Stimulated activated CD4-positive, alpha-beta T cell treated with anti-CD3 and anti-CD28 coated beads, Interleukin-15, amount 100 ng/mL, for 24 hours (primary cell): ENCODE measurements at places on chromosomes 7 and 10.

DNA sequence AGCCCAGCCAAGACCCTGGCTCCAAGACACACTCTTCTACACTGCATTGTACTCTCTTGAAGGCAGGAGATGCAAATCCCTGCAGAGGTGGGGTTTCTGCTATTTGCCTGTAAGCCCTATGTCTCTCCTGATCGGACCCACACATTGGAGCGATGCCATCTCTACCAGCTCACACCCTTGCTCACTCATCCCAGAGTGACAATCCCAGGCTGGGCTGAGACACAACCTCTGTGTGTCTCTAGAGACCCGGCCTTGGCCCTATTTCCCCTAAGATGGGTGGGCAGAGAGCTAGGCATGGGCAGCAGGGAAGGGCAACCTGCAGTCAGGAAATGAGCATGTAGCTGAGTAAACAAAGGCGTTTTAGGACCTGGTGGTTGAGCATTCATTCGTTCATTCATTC, 25.6 kb downstream of the CCDC3 start:
- no peak for DNase-seq

DNA sequence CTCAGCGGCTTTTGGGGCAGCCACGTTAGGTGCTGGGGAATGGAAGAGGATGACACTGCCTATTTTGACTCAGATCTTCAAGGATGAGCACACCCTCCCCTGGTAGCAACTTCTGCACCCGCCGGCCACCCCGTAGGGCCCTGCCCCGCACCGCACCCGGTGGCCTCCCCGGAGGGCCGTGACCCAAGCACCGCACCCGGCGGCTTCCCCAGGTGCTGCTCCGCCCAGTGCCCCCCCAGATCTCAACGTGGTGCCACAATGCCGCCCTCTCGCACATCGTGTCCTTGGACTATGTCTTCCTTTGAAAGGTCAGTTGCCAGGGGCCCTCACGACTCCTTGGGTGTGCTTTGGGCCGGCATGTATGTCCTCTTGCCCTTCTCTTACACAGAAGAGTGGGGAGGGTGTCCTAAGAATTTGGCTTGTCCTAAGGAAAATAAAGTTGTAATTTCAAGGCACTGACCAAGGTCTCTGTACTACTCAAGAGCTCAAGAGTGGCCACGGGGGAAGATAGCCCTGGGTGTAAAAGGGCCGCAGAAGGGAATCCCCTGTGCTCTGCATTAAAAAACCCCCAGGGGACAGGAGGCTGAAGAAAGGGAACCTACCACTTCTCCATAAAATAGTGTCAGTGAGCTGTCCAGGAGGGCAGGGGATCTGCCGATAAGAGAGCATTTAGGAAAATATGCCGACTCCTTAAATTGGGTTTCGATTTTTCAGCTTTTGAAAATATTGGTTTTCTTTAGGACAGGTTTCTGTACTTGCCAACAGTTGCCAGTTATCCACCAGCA, 1.6 kb upstream of the LANCL2 start:
- DNase-seq = no peak

GRCh38 chr10:99775850-99776249, 6.6 kb upstream of the ABCC2 start:
- DNase-seq = no peak

GRCh38 chr10:35153716-35154115, 27.1 kb downstream of the CREM start:
- DNase-seq = no peak

GRCh38 chr10:71582019-71582418, 137.6 kb downstream of the C10orf105 start:
- no peak for DNase-seq

DNA sequence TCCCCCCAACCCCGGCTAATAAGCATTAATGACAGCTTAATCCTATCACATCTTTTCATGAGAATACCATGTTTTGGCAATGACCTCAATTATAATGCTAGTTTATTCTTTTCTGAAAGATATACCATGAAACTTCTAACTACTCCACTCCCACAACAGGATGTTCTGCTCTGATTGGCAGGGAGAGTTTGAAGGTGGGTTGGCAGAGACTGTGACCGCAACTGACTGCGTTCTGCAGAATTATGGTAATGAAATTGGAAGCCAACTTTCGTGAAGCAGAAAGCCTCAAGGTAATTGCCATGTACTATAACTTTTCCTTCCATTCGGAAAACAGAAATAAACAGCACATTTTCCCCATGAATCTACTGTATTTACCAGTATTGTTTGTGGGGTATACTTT, 288.2 kb upstream of the SEMA3D start:
- DNase-seq = no peak

DNA sequence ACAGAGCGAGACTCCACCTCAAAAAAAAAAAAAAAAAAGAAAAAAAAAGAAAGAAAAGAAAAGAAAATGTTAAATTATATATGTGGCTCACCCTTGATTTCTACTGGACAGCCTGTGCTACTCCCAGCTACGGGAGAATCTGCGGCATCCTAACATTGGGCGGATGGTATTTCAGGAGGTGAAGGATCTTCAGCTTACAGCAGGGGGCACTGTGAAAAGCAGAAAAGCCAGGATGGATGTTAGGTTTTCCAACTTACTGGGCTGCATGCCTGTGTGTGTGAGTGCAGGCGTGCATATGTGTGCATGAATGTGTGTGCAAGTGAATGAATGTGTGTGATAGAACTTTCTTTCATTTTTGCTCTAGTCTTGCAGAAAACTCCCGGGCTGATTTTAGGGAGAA, 1066.5 kb downstream of the TYW1 start:
- no peak for DNase-seq

DNA sequence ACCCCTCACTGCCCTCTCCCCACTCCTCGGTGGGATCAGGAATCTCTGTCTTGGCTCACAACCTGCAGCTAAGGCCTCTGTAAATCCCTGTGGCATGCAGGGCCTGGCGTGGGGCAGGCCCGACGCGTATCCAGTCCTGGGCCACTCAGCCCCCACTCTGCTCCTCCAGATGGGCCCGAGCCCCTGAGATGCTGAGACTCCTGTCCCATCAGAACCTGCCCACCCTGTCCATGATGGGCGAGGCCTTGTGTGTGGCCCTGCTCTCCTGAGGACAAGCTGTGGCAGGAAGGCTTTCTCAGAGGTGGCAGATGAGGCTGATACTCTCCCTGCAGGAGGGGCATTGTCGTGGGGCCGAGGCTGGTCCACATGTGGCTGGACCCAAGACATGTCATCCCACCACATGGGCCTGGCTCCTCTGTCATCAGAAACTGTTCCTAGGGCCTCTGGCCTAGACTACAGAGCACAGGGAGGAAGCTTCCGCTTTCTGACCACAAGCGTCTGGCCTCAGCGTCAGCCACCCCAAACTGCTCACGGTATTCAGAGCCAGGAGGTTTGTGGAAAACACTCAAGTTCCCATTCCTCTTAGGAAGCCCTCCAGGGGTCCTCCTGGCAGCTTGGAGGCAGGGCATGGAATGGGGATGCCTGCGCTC, 6.0 kb downstream of the ALOX5 start:
- DNase-seq = no peak

GRCh38 chr10:84217746-84218145, 7.6 kb downstream of the LRIT2 start:
- no peak for DNase-seq

DNA sequence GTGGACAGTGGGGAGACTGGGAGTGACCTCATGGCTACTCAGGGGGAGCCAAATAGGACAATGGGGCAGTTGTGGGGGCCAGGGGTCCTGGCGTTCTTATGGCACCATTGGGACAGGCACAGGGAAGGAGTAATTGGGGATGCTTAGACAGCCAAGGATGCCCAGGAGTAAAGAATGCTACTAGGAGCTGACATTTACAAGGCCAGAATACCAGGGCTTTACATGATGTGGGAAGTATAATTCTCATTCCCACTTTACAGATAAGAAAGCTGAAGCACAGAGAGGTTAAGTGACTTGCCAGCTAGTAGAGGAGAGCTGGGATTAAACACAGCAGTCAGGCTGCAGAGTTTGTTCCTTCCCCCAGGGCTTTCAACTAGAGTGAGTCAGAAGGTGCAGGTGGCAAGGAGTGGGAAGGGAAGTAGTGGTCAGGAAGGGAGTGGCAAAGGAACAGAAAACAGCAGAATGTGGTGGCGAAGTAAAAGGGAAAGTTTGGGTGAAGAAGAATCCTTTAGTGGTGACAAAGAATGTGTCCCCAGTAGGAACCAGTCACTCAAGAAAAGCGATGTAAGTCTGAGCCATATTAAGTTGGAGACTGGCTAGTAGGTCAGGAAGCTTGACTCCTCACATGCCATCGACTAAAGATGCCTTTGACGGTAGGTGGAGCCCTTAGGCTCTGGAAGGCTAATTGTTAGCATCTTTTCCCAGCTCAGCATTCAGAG, 32.8 kb downstream of the CPVL start:
- no peak for DNase-seq

- no peak for DNase-seq
Measured at GRCh38 chr10:80464557-80465450, 10.7 kb downstream of the TSPAN14 start.

GRCh38 chr10:33198610-33199009, 135.9 kb downstream of the NRP1 start:
- no peak for DNase-seq

DNA sequence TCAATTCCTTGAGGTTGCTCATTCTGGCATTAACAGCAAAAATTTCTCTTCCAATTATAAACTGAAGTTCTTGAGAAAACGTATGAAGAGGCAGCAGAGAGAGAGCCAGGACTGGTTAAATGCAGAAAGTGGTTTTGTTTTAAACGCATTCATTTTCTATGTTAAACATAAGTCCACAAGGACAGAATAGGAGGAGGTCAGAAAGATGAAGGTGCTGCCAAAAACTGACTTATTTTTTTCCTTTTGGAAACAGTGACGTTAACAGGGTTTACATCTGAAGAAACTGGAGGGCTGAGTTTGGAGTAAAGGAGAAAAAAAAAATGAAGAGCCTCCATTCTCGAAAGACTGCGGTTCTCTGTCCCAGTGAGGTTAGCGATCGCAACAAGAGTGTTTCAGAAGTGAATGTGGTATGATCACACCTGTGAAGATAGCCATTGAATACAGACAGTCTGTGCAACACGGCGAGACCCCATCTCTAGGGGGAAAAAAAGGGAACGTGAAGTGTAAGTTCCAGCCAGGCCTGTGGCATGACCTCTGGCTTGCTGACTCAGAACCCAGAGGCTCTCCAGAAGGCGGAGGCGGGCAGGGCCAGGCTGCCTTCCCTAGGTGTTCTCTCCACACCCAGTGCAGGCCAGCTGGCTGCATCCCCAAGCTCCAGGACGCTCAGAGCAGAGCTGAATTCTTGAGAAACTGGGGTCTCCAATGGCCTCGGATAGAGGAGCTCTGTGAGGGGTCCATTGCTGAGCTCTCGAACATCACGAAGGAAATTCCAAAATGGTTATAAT, 84.0 kb downstream of the CHST15 start:
- no peak for DNase-seq

DNA sequence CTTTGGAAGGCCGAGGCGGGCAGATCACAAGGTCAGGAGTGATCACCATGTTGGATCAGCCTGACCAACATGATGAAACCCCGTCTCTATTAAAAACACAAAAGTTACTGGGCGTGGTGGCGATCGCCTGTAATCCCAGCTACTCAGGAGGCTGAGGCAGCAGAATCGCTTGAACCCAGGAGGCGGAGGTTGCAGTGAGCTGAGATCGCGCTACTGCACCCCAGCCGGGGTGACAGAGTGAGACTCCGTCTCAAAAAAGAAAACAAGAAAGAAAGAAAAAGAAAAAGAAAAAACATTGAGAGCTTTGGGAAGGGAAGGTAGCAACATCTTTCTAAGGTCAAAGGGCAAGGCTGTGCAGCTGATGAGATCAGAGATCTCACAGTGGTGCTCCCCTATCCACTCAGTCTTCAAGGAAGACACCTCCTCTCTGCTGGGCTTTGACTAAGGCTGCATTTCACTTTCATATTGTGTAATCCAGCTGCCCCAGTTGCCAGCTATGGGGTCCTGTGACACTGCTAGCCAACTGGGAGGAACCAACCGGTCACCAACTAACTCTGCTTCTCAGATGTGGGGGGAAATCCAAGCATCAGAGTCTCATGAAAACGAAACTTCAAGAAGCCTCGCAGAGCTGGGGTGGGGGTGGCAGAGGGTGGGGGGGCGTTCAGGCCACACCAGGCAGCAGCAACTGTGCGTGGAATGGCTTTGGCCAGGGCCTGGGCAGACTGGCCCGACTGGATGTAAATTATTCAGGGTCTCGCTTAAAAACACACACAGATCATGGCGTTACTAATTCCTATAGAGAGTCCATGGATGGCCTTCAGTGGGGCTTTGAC, 1.5 kb downstream of the IL15RA start:
- DNase-seq = peak; percentile 78

DNA sequence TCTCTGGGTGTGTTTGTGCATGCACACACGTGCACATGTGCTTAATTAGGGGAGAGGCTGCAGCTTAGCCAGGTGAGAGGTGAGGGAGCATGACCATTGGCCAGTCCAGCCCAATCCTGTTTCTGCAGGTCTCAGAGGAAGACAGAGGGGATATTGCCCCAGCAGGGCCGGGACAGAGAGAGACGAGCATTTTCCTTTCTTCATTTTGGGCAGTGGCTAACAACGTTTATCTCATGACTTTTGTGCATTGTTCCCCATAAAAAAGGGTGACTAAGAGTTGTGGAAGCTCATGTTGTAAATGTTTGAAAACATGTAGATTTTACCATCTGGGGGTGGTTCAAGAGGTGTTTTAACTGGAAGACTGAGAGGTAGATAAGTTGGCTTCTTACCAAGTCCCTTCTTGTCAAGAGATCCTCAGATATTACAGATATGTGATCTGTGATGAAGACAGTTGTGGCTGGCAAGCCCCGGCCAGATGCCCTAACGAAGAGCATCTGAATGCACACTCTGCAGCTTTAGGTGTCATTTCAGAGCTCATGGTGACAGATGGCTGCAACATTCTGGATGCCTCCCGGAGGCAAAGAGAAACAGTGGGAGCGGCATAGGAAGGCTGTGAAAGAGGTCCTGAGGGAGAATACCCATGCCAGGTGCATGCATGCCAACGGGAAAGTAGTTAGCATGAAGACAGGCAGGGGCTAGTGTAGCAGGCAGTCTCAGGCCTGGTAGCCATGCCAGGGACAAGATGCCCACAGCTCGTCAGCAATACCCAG, 16.7 kb upstream of the DMBT1 start:
- no peak for DNase-seq

DNA sequence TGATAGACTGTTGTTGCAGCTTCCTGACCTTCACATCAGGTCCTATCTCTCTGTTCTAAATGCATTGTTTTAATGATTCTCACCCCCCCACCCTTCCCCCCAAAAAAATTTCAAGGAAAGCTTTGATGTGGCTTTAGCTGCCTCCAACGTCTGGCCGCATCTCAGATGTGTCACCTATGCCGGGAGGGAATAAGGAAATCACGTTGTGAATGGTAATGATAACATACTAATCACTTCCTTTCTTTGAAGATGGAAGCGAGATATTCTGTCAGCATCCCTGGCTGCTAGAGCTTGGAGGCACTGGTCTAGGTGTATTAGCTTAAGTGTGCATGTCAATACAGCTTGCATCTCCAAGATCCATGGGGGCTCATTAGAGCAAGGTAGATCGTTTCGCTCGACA, 89.6 kb downstream of the VTI1A start:
- DNase-seq = no peak

- DNase-seq = peak; percentile 65
Measured at GRCh38 chr10:43846187-43846680, 197.6 kb upstream of the ZNF32 start.
